Activated CD8-positive, alpha-beta memory T cell treated with anti-CD3 and anti-CD28 coated beads for 1 hour (primary cell): ENCODE measurements at places on chromosomes 16 and 17.

GRCh38 chr17:77822302-77823030 lies 136.0 kb upstream of the TNRC6C start:
- DNase-seq, result no peak

- DNase-seq, result no peak
Measured at GRCh38 chr17:69608808-69609472, 194.4 kb downstream of the MAP2K6 start.

DNA sequence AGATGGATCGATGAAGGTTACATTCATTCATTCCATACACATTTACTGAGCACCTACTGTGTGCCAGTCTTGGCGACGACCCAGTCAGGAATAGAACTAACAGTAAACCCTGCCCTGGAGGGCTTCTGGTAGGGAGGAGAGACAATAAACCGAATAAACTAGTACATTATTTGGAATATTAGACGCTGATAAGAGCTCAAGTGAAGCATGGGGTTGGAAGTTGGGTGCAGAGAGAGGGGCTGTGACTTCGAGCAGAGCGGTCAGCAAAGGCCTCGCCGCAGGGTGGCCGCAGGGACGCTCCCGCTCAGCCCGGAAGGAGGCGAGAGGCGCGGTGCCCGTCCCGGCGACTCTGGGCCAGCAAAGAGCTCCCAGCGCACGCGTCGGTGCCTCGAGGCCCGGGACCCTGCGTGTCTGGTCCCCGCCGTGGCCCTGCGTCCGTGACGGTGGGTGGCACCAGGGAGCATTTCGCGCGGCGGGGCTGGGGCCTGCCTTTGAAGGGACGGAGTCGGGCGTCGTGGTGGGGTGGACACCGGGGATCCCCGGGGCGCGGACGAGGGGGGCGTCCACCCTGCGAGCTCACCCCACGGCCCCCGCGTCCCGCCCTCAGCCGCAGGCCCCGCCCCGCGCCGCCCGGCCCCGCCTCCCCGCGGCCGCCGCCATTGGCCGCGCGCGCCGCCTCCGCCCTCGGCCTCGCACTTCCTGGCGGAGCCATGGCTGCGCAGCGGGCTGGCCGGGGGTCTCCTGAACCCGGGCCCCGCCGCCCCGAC lies at the start of gene KLHL36:
KLHL36 (plus strand) TSS at position 684 of the 767 bp plus-strand sequence. CDS start 2,357 bp downstream, outside the sequence.
- no peak for DNase-seq

DNA sequence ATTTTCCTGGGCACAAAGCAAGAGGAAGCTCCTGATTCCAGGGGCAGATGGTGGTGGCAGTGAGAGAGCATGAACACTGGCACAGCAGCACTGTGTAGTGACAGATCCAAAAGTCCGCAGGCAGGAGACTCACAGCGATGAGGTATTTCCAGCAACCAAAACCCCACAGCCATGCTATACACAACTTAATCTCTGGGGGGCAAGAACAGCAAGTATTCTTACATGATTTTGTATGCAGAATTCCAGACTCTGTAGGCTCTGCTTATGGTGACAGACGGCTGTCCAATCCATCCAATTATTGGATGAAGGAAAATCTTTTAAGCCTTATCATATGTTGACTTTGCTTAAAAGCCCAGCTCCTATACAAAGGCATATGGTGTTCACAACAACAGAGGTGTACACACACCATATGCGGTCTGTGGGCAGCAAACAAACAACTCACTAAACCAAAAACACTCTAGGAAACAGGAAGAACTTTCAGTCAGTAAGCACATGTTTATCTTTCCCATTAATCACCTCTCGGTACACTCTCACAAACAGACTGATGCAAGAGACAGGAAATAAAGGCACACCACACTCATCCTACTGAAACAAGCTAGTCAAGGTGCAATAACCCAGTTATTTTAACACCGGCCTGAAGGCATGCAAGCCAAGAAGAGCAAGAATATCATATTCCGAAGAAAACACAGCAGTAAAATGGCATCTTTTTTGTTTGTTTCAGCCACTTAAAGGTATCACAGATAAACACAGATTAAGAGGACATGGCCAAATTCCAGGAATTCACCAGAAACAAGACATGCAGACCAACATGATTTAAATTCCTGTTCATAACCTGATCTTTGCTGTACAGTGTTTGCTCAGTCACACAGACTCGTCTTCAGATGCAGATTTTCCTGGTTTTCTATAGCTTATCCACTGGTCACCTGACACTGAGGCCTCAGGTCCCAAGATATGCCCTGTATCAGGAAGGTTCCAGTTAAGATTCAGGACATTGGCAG lies 47.8 kb downstream of the ERN1 start:
- DNase-seq, result no peak

DNA sequence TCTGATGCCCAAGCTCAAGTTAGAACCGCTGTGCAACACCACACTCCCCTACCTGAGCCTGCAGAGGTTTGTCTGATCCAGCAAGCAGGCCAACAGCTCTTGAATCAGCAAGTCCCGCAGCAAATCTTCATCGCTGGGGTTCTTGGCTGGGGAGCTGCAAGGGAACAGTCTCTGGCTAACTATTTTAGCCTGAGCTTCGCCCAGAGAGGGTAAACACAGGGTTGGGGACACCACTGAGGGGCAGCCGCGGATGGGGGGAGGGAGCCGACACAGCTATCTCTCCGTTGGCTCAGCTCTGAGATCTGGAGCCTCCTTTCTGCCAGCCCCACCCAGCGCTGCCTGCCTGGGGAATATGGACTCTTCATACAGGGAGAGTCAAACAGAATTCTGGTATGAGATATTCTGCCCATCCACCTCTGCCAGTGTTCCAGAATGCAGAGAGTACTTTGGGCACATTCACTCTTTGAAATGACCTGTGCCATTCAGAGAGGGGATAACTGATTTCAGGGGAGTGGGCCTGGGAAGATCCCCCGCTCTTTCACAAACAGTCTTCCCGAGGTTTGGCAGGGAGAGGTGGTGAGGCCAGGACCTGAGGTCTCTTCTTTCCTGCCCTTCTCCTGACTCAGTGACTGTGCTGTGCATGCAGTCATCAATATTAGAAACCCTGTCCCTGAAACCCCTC lies 7.4 kb downstream of the GIP start:
- DNase-seq, result no peak

- DNase-seq, result no peak
Measured at GRCh38 chr16:9406038-9406712, 314.7 kb downstream of the HAPSTR1 start.
